ENCODE measurements at places on chromosomes 6 and 20.

DNA sequence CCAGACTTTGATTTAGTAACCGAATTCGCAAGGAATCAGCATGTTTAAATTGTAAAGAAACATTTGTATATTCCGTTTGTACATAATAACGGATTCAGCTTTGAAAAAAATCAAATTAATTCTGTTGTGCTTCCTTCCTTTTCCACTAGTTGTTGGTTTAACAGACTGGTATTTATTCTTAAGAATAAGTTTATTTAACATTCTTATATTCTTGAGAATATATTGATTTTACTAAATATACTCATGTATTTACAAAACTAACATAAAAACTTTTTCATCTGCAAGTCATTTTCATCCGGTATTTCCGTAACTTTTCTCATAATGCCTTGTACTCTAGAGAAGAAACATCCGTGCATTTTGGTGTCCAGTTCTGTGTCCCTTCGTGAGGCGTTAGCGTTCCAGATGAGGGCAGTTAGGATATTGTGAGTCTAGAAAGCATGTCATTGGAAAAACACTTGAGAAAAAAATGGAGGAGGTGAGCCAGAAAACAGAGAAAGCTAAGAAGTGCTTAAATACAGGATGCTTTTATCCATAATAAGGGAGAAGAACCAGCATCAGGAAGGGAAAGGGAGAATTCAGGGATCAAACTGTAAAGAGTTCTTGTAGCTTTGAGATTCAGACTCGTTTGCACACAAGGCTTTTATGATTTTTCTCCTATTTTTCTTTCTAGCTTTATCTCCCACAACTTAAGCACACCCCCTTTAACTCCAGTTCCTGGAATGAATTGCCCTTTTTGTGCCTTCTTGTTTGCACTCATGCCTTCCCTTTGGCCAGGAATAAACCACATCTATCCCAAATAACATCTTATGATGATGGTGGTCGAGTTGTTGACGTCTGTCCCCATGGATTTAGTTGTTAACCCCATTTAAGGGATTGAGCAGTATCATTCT is 1.8 kb downstream of the WRNIP1 start:
- no peak for DNase-seq

- no peak for DNase-seq
These were observed 62.8 kb upstream of the SCP2D1 start for GRCh38 chr20:18750735-18751134.

DNA sequence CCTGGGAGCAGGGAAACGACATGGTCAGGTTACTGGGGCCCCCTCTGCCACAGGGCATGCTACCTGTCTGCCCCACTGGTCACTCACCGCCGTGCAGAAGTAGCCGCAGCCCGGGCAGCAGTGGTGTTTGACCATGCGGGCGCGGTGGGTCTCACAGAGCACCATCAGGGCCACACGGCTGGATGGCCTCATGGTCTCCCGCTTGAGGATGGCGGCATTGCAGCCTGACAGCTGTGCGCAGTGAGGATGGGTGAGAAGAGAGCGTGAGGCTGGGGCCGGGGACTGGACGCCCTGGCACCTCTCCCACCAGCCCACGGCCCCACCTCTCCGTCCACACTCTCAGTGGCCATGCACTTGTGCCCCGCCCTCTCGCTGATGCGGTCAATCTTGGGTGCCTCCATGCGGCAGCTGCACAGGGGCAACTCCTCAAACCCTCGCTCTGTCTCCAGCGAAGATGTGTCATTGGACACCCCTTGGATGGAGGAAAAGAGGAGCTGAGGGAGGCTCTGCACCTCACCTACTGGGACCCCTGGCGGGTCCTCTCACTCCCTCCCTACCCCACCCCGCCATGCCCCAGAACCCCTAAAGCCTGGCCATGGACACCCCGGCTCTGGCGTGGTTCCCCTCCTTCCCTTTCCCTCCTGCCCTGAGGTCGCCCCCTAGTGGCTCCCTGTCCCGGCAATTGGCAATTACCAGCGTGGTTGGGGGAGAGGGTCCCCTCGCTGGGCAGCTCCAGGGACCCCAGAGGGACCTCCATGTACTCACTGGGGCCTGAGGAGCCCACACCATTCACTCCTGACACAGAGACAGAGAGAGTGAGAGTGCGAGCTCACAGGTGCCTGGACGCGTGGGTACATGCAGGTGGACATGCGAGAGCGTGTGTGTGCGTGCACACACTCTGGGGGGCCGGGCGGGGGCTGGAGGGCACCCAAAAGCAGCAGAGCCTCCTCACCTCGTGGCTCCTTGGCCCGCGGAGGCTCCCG is 8.9 kb downstream of the EHMT2 start:
- peak; percentile 31 for DNase-seq

DNA sequence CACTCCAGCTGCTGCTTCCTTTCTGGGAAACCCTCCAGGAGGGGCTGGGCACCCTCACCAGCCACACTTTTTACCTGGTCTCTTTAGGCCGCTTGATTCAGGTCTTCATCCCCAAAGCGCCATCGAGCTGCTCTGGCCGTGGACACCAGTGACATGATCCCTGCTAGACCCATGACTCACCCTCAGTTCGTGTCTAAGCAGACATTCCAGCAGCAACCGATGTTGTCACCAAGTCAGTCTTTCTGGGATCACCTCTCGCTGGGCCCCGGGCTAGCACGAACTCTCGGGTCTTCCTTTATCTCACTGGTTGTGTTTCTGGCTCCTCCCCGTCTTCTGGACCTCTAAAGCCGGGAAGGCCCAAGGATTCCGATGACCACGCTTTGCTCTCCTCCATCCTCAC is 43.0 kb upstream of the GPR31 start:
- DNase-seq, result no peak

GRCh38 chr20:17909869-17910321 is 58.7 kb downstream of the SNX5 start:
- no peak for DNase-seq

DNA sequence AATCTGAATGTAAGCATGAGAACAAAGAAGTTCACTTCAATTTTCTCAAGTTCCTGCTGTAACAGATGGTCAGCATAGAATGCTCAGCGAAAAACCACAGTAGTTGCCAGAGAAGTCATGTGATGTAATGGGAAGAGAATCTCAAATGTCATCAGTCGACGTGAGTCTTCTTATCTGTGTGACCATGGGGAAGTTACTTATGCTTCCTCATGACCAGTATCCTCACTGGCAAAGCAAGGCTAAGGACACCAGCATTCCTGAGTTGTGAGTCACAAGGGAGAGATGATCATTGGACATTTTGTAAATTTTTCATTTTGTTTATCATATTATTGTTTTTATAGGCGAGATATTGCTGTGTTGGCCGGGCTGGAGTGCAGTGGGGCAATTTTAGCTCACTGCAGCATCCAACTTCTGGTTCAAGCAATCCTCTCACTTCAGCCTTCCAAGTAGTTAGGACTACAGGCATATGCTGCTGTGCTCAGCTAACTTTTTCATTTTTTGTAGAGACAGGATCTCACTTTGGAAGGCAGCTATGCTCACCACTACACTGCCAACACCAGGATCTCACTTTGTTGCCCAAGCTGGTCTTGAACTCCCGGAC is 21.9 kb downstream of the SGK1 start:
- no peak for DNase-seq

- DNase-seq, result no peak
These were observed 207.9 kb upstream of the SULF2 start for GRCh38 chr20:47993035-47993755.

DNA sequence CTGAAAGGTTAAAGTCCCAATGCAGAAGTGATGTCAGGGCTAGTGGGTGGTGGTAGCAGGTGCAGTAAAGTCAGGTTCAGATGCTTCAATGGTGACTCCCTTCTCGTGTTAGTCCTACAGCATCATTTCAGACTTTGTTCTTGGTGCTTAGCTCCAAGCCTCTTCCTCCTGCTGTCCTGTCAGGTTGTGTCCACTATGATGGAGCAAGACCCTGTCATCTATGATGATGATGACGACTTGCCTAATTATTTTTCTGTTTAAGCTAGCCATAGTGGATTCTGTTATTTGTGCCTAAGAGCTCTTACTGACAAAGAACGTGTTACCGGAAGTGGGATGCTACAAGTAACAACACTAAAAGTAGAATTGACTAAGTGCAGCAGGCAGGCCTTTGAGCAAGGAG is 5.0 kb upstream of the FERMT1 start:
- no peak for DNase-seq

GRCh38 chr6:129105793-129106192 is 222.9 kb downstream of the LAMA2 start:
- DNase-seq, result no peak

DNA sequence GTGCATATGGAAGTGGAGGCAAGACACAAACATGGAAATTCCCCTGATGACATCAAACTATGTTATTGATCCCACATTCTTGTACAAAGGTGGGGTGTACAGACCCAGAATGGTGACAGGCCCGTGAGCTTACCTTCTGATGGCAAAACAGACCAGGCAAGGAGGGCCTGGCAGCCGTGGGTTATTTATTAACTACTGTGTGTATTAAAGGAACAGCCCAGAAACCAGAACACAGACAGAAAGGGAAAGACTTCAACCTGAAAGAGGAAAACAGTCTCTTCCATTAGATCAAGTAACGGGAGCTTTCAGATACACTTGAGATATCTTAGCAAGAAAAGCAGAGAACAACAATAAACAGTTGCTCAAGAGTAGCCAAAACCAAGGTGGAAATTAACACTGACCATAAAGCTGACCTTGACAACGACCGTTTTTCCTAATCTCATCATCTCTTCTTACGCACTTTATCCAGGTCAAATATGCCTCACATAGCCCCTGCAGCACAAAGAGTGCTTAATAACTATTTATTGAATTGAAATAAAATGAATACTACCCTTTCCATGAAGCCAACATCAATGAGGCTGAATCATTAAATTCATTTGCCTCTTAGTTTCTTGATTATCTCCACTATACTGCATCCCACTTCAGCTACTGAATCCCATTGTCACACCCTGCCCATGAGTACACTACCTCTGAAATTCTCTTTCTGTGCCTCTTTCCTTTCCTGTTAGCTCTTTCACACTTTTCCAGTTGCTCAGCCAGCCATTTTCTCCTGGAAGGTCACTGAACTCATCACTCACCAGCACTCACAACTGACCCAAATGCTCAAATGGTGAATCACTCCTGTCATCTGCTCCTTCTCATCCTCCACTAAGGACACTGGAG is 67.4 kb downstream of the MOXD1 start:
- no peak for DNase-seq

DNA sequence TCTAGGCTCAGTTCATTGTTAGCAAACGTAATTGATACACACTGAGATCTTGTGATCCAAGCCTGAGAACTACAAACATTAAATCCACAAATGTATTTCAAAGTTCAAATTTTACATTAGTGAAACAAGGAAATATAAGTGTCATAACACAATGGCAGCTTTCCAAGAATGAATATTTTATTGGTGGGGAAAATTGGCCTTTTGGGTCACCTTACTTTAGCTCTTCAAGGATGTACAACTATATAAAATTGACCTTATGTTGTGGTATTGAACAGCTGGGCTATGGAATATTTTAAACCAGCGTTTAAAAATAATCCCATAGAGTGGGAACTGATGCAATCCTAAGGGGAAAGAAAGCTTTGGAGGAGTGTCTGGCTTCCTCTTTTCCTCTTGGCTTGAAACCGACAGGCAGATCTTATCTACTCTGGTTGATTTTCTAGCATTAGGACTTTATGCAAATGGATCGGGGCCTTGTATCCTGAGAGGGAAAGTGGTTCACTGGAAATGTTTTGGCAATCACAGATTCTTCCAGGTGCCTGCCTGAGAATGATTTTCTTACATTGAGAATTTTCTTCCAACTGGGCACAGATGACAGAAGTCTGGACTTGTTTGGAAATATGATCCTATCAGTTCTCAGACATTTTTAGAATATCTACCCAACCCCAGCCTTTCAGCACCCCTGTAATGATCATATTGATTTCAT is 184.8 kb upstream of the ECI2 start:
- no peak for DNase-seq

GRCh38 chr6:1215023-1215422 is 96.9 kb upstream of the FOXQ1 start:
- no peak for DNase-seq

Measured in activated T-helper 1 cell treated with Interleukin-2 at 50 U/mL for 16 hours (primary cell).